Motor neuron (in vitro differentiated cells): ENCODE measurements at places on chromosomes 2 and 18.
A peak's percentile ranks its signal among the peaks of the same experiment; 100 is the strongest.

DNA sequence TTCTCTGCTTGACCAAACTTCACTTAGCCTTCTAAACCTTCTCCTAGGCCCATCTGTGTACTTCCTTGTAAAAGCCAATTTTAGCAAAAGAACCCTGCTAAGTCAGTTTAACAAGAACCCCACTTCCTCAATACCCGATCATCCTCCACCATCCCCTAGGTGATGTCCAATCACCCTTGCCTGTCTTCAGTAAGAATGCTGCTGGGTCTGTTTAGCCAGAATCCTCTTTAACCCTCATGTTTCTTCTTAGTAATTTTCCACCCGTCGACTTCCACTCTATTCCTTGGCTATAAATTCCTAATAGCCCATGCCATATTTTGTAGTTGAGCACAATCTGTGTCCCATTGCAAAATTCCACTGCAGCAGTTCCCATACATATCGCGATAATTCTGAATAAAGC is 780.0 kb upstream of the RAB6C start:
- no peak for ATAC-seq

DNA sequence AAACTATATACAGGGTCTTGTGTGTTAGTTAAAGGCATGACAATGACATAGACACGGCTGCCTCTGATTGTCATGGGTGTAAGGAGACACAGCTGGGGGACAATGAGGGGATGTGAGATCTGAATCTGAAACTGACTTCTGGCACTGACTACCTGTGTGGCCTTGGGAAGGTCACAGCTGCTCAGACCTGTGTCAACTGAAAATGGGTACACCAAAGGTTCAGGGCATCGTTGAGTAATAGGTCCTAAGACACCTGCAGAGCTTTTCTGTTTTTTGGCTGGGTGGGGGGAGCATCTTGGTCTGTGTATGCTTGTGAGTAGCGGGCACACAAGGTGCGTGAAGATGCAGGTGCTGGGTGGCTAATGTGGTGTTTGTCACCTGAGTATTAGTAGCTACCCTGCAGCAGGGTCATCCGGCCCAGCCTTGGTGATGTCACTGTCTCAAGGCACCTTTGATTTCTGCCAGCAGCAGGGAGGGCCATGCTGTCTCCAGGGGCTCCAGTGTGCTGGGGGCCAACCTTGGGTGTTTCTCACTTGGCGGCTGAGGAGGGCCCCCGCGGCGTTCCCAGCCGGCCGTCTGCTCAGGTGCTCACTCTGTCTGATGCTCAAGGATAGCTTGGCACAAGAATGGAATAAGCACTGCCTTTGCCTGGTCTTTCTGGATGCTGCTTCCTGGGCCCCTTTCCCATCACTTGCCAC is 53.1 kb upstream of the HS6ST1 start:
- ATAC-seq = no peak

DNA sequence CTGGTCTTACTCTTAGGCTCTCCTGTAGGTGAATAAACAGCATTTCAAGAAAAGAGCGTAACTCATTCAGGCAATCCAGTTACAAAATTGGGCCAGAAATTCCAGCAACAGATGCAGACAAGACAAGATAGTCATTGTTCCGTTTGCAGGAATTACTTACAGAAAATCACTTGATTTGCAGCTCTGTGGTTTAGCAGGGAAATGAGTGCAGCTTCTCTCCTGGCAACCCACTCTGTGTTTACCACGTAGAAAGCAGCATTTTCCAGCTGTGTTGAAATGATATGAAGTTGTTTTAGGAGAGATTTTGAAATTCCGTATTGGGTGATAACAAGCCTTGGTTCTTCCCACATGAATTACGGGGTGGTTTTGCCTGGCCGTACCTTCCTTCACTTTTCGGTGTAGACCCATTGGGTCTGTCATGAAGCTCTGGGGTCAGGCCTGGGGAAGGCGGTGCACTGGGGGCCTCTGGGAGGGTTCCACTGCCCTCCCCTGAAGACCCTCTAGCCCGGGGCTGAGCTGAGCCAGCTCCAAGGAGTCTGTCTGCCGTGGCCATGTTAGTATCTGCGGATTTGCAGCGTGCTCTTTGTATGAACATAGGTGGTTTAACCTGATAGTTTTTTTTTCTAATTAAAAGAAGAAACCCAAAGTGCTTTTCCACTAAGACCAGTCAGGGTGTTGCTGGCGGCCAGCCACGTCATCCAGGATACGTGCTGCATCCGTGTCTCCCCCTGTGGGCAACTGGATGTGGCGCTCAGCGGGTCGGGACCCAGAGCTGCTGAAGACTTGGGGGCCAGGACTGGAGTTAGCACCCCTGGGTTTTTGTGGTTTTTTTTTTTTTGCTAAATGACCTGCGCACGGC is 58.9 kb upstream of the KCNG2 start:
- ATAC-seq = no peak

DNA sequence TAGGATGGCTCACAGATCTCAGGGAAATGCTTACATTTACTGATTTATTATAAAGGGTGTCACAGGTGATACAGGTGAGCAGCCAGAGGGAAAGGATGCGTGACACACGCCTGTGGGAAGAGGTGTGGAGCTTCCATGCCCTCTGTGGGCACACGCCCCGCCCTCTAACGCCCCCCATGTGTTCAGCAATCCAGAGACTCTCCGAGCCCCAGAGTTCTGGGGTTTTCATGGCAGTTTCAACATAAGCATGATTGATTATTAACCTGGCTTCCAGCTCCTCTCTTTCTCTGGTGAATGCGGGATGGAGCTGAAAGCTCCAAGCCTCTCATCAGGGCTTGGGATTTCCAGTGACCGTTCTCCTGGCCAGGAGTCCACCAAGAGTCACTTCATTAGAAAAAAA is 34.3 kb upstream of the ODC1 start:
- ATAC-seq = no peak

- ATAC-seq = peak; percentile 53
Observed at GRCh38 chr2:50018921-50019320, 864.6 kb upstream of the FSHR start.
